ENCODE measurements at places on chromosomes 12 and 14.

DNA sequence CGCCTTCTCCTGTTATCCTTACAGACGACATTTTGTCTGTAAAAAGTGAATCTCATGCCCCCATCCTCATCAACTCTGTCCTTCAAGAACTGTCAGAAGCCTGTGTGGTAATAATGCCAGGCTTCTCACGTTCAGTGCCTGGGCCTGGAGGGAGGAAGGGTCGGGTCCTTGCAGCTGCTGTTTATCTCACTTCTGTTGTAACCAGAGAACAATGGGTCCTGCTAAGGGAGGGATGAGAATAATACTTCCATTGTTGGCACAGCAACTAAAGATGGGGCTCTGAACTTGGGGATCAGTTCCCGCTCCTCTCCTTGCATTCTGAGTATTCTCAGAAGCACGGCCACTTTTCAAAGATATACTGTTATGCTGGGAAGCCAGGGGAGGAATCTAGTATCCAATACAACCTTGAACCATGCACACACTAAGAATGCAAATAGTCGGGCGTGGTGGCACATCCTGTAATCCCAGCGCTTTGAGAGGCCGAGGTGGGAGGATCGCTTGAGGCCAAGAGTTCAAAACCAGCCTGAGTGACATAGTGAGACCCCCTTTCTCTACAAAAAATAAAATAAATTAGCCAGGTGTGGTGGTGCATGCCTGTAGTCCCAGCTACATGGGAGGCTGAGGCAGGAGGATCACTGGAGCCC, 38.8 kb upstream of the NINJ2 start:
- DNase-seq, result peak; percentile 22

GRCh38 chr14:30015489-30015888, 87.8 kb upstream of the PRKD1 start:
- no peak for DNase-seq

DNA sequence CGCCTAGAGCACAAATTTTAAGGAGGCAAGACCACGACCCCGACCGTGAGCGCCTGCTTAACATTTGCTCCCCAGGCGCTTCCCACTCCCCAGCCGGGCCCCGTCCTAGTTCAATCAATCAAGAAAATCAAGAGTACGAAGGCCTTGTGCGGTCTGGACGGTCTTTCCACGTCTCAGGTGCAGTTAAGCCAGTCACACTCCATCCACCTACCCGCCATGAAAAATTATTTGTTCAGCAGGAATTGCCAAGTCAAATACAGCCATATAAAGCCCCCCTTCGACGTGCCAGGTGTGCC, 603 bp upstream of the LRR1 start:
- DNase-seq, result no peak

DNA sequence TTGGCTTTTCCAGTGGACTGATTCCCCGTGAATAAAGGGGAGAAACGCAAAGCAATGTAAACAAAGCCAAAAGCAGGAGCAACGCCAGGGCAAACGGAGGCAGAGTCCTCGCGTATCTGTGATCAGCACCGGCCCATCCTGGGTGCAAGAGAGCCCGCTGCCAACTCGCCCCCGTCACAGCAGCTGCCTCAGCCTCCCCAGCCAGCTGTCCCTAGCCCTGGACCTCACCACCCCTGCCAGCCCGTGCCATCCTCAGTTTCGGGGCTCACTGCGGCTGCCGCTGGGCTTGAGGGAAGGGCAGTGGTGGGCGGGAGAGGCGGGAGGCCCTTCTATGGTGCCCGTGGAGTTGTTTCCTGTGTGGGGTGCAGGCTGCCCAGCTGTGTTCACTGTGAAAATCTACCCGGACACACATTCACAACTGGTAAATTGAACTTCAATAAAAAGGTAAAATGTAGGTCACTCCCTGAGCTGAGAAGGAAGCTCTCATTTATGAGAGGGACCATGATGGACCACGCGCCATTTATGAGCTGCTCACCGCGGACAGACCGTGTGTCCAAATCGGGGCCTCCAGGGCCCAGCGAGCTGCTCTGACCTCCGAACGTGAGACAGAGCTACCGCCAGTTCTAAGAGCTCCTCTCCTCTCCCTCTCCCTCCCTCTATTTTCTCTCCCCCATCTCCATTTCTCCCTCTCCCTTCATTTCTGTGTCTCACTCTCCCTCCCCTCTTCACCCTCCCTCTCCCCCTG, 330.5 kb upstream of the SFSWAP start:
- no peak for DNase-seq

GRCh38 chr12:62347922-62348650, 87.9 kb downstream of the USP15 start:
- no peak for DNase-seq

DNA sequence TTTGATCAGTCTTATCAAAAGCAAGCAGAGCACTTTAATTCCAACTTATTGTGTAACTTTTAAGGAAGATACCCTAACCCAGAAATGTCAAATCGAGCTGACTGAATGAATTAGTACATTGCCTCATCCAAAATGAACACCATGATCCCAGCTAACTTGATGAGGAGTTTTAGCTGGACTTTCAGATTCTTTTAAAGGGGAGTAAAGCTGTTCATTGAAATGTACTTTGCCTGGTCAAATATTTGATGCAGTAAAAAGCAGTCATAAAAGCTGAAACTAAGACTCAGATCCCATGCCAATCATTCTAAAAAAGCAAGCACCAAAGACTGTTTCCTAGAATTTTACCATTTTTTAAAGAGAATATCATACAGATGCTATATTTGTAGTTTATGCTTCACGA, 114.1 kb downstream of the FSCB start:
- DNase-seq, result no peak

DNA sequence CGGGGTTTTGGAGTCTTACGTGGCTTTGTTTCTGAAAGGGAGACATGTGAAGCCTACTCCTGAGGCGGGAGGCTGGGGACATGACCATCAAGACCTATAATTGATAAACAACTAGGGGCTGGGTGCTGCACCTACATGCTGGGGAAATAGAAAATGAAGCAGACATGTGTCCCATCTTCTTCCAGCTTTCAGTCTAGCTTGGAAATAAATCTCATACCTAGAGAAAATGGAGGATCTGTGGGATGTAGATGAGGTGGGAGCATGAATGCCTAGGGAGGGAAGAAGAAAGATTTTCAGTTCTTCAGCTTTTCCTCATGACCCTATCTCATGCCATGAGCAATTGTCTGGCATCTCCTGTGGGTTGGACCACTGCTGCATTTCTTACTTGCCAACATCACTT, 22.1 kb downstream of the EMP1 start:
- DNase-seq, result no peak

GRCh38 chr14:23431486-23431885, 4.0 kb downstream of the MYH7 start:
- no peak for DNase-seq

DNA sequence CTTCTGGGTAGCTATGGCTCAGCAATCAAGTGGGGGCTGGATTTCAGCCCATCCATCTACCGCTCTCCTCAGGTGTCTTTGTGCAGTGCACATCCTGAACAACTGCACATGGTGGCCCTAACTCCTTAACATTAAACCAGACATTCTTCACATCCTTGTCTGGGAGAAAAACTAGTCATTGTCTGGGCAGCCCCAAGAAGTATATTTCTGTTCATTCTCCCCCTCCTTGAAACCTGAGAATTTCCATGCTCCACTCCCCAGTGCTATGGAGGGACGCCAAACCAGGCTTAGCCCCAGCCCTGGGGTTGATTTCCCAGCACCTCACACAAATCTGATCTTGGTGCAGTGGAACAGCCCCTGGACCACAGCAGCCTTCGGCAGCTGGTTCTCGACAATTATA, 13.4 kb downstream of the MYL2 start:
- DNase-seq, result no peak

DNA sequence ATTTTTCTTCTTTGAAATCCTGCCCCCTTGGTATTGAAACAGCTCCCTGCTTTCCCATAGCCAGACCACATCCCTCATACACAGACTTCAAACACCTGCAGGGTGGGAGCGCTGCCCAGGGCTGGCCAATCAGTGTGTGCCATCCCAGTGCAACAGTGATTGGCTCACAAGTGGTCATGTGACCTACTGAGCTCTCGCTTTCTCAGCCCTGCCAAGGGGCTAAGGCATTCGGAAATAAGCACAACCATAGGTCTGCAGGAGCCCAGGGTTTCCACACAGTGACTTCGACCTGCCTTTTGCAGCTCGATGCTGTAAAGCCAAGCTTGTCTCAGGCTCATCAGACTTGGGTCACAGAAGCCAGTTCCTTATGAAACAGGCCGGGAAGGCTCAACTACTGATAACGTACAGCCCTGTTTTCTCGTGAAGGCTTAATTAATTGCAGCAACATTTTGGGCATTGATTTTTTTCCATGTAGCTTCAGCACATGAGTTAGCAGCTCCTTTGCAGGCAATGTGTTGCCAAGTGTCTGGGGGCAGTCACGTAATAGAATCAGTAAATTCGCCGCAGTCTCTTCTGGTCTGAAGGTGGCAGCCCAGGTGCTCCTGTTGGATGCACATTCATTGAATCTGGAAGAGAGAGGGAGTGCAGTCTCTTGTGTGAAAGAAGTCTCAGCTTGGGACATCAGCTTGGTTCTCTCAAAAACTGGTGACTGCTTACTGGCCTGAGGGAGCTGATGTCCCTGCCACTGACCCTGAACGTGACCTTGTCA, 1091.8 kb downstream of the AACS start:
- DNase-seq, result no peak

- no peak for DNase-seq
Observed at GRCh38 chr12:2643576-2644135, 151.1 kb upstream of the FKBP4 start.

- DNase-seq, result no peak
Observed at GRCh38 chr12:123726244-123726643, 14.1 kb downstream of the ATP6V0A2 start.

DNA sequence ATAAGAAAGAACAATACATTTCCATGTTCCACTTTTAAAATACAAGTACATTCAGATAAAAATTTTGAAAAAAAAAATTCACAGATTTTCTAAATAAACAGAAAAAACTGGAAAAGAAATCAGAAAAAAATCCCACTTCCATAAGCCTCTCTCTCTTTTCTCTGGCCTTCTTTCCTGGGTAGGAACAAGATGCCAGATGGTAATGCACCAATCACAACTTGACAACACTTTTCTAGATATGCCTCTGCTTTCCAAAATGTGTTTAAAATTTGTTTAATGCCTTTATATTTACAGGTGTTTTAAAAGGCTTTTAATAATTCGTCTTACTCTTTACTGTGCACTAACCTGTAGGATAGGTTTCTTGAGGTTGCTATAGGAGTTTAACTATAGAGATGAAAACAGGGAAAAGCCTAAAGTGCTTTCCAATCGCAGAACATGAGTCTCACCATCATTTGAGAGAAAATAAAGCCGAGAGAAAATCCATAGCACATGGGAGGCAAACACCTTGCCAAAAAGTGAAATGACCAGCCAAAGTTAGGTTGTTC, 74.2 kb downstream of the TMTC1 start:
- DNase-seq, result no peak

- DNase-seq, result no peak
Observed at GRCh38 chr14:45381091-45381490, 128.1 kb upstream of the MIS18BP1 start.

DNA sequence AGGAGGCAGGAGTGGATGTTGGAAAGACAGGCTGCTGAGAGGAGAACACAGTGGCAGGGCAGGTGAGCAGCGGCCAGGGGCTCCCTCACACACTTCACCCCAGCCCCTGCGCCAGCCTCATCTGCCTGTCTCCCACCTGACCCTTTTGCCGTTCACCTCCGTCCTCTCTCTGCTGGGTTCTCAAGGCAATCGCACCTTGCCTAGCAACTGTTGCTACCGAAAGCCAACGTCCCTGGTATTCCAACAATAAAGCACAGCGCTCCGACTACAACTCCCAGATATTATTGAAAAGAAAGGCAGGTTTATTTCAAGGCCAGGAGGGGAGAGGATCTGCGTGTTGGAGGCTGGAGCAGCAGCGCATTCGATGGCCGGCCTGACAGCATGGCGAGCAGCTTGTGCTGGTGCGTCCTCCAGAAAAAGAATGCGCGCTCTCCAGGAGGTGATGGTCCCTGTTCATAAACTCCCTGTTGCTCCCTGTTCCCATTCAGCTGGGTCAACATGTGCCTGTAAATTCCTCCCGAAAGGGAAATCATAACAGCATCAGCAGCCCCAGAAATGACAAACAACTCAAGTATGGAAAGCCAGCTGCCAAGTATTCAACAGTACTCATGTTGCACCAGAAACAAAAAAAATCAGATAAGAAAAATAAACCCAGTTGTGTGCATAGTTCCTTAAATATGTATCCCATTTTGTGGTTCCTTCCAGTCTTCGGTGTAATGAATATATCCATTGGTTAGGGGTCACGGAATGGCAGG, 153.0 kb upstream of the DIO3 start:
- no peak for DNase-seq

DNA sequence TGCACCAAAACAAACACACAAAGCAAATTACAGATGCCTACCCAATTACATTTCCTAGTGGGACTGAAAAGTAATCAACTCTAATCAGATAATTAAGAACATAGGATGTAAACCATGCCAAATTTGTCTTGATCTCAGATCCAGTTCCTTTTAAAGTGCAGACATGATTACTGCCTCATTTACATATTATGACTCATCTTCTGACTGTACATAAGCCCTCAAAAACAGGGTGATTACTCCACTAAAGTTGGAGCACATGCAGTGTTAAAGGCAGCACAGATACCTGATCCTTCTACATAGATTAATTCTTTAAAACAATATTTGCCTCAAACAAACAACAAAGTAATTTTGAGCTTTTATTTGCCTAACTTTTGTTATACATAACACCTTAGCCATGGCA, 337.2 kb downstream of the RPS29 start:
- no peak for DNase-seq

- DNase-seq, result no peak
Observed at GRCh38 chr14:77155083-77155482, 13.5 kb upstream of the ZDHHC22 start.

DNA sequence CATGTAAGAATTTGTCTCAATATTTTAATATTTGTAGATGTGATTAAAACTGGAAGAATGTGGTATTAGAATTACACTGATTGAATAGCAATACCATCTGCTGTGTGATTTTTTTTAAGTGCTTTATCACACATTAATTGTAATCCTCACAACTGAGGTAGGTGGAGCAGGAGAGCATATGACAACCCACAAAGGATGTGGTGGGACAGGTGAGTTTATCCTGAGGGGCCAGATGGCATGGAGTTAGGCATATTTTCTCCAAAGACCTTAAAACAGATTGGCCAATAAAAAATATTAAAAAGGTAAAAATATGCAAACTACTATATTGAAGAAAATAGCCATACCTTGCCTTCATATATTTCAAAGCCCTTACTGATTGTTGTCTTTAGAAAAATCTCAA, 7.8 kb downstream of the LRRC10 start:
- DNase-seq, result no peak

DNA sequence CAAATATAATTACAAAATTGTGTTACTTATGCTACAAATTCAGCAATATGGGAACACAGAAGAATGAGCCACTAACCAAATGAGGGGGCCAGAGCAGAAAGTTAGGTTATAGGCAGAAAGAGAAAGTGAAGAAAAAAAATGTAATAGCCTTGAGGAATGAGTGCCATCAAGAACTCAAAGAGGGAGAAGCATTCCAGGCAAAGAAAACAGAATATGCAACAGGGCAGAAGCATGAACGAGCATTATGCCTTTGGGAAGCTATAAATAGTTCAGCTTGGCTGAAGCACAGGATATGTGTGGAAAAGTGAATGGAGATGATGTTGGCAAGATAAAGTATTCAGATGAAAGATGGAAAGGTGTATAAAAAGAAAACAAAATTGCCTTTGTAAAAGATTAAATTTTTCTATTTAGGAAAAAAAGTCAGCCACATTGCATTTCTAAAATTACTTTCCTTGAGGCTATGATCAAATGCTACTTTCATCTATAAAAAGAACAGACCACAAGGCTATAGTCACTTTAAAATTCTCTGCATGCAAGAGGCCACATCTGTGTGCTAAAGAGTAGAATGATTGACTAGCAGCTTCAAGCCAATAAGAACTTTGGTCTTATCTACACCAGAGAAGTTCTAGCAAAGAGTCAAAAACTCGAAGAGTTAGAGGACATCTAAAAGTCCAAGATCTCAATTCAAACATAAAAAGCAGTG, 193.6 kb upstream of the GARIN6 start:
- no peak for DNase-seq
